ENCODE measurements at places on chromosomes 4 and X.
A peak's percentile ranks its signal among the peaks of the same experiment; 100 is the strongest.

DNA sequence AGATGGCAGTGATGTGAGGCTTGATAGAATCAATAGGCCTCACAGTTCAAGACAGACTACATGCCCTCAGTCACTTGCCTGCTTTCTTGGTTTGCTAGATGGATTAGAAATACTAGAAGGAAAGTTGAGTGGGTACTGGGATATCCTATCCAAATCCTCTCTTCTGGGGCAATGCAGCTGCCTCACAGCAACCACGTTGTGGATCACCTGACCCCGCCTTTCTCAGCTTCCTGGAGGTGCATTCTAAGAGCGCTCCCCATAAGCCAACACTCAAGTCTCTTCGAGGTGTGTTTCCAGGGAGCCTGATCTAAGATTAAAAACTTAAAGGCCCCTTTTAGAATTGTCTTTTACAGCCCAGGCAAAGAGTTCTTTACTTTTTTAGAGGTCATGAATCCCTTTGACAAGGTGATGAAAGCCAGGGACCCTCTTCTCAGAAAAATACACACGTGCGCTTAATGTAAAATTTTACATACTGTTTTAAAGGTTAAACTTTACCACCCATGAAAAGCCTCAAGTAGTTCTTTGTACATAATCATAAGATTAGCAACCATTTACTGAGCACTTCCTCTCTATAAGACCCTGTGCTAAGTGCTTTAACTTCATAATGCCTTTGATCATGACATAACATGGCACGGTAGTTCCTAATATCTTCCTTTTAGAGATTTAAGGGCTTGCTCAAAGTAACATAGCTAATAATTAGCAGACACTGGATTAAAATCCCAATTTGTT is 840 bp upstream of the RPL34 start:
- DNase-seq: peak; percentile 31

DNA sequence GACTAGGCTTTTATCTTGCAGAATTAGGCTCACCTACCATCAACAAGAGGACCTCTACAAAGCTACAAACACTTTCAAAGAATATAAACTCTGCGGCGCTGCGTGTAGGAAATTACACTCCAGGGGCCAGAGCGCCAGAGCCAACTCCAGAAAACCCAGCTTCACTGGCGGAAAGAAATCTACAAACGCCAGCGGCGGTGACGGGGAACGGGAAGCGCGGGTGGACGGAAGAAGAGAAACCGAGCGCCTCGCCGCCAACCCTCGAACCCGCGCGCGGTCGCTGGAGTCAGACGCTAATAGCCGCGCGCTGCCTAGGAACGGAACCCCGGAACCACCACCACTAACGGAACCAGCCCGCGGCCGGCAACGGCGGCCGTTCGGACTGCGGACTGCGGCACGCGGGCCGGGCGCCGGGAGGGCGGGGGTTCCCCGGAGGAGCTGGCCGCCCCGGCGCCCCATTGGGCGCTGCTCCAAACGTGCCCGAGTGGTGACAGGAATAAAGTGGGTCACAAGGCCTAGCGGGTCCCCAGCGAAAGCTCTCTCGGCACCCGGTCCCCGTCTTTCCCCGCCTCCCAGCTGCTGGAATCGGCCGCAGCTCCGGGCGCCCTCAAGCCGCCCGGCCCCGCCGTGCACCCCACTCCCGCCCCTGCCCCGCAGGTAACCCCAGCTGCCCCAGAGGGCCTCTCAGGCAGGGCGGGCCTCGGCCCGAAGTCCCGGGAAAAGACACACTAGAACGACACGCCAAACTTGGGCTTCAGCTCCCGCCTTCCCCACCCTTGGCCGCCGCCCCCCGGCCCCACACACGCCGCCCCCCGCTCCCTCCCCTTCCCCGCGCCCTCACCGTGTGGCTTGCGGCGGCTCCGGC is 836 bp downstream of the CLOCK start:
- peak; percentile 61 for DNase-seq

GRCh38 chr4:16731776-16732380 is 166.6 kb downstream of the LDB2 start:
- no peak for DNase-seq

DNA sequence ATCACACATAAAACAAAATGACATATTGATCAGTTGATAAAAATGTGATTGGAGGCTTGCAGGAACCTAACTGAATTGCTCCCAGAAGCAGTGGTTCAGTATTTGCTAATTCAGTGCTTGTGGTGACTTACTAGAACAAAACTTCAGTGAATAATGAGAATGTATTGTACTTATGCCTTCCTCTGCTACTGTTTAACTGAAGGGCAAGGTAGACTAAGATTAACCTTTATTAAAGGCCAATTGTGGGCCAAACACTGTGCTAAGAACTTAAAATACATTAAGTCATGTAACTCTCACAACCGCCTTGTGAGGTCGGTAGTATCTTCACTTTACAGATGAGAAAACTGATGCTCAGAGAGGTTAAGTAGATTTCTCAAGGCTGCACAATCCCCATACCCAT is 14.9 kb downstream of the IGFBP7 start:
- DNase-seq: no peak

DNA sequence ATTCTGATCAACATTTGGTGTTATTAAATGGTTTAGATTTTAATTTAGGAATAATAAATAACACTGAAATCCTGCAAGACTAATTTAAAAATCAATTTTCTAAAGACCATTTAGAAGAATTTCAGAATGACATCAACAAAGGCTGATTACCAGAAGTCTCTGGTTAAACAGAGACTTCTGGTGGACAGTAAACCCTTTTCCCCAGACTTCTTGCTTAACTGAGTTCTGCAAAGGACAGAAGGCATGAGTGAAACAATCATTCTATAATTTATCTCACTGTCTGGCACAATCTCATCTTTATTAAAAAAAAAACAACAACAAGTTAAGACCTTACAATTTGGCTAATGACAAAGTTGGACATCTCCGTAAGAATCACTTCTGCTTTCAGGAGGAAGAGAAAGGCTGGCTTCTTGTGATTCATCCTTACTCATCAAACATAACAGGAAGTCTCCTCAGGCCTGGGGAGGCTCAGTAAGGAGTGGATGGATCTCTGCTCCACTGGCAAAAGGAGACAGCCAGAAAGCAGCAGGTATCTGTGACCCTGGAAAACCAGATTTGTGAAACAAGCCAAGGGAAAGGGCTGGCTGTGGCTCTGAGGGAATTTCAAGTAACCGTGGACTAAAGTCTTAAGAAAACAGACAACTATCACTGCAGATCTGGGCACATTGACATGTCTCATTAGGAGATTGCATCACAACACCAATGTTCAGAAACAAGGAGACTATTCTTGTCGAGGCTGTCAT is 908 bp upstream of the TLR6 start:
- DNase-seq: no peak

DNA sequence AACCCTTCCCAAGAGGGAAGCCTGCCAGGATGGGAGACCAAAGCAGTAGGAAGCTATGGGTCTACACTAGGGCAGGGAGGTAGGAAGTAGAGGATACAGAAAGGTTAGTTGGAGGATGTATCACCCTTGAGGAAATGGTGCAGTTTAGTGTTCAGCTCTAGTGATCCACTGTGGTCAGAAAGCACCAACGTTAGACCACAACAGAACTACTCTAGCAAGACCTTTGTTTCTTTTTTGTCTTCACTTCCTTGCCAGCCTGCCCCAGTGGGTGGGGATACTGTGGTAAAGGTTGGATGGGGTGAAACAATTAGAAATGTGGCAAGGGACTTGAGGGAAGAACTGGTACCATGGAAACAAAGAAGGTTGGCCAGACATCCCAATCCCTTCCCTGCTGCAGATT is 83.3 kb downstream of the DDIT4L start:
- no peak for DNase-seq

DNA sequence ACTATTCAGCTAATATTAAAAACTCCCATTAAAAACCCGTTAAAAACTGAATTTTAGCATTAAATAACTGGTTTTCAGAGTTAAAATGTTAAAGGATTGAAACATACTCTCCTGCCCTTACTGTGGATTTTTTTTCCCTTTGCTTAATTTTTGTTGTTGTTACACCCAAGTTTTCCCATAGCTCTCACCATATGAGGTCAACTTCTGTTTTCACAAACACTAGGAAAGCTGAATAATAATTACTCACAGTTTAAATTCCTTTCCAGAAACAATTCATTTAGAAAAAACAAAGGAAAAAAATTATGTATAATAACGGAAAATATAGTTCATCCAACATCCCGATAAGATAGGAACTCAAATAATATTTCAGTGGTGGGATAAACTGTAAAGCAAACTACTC is 129.0 kb downstream of the PPP3CA start:
- no peak for DNase-seq

- DNase-seq: no peak
These were observed 106.4 kb downstream of the KDR start for GRCh38 chr4:55018978-55019377.

DNA sequence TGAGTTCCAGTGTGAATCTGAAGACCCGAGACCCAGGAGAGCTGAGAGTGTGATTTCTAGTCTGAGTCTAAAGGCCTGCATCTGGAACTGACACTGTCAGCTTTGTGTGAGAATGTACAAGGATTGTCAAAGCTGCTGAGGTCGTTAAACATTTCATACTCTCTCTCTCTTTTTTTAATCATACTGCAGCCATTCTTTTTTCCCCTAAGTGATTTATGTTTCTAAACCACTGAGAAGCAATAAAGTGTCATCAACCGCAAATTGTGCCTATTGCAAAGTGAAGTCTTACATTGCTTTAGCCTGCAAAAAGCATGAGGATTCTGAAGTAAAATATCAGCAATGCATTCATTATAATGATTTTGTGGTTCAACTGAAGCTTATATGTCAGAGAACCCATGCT is 106.0 kb downstream of the ASMT start:
- DNase-seq: no peak

DNA sequence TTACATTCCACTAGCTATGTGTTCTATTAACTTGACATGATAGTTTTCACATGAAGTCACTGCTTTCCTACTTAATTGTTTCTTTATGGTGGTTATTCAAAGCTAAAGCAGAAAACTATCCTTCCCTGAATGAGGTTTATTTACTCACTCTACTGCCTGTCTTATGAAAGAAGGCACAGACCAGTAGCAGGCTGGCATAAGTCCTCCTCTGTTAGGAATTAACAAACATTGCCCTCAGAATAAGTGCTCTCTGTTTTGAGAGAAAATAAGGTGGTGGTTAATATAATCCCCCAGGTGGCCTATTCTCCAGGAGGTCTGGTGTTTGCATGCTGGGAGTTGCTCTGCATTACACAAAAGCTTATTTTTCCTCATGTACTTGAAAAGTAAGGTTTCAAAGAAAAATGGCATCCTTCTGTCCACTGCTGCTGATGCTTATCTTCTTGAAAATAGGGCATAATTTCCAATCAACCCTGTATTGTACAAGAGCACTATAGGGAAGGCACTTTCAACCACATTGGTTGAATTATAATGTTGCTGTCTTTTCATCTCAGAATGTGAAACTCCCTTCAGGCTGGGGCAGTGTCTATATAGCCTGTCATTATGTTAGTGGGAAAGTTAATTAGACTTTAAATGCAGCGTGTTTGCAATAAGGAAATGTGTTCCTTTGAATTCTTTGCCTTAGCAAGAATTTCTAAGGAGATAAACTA is 119.7 kb upstream of the TBC1D9 start:
- no peak for DNase-seq

DNA sequence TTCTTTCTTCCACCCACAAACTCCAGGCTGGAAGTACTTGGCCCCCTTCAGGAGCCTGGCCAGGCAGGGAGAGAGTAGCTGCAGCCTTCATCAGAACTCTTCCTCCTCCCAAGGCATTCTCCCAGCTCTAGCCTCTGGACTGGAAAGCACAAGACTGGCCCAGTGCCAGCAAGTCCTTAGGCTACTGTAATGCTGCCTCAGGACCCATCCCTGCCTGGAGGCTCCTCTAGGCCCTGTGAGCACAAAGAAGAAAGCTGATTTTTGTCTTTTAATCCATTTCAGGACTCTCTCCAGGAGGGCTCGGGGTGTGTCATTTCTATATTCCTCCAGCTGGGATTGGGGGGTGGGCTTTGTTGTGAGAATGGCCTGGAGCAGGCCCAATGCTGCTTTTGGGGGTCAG is 10.8 kb downstream of the AWAT2 start:
- DNase-seq: no peak

- DNase-seq: no peak
These were observed 35.4 kb upstream of the PDLIM5 start for GRCh38 chr4:94416335-94416734.

DNA sequence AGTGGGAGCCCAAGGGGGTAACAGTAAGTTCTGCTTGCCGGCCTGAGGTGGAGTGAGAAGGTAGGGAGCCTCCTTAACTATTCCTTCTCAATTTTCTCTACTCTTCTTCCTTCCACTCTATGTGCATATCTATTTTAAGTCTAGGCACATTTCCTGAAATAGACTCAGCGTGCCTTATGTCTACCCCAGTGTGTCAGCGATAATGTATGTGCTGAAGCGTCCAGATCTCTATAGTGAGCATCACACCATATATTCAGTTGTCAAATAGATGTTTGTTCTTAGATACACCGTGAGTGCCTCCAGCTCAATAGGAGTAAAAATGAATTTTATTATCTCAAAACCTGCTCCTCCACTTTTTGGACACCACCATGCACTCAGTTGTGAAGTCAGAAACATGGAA is 51.5 kb upstream of the RAB33B start:
- no peak for DNase-seq

GRCh38 chr4:131251321-131251720 is 1897.8 kb upstream of the PCDH10 start:
- no peak for DNase-seq

DNA sequence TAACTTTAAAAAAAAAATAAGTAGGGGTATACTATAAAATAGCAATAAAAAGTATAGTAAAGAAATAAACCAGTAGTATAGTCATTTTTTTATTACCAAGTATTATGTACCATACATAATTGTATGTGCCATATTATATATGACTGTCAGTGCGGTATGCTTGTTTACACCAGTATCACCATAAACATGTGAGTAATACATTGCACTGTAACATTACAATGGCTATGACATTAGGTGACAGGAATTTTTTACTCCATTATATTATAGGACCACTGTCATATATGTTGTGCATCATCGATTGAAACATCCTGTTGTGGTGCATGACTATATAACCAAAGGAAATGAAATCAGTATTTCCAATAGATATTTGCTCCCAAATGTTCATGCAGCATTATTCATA is 176.9 kb upstream of the ARHGAP24 start:
- DNase-seq: no peak

GRCh38 chr4:13988353-13989305 is 361.1 kb upstream of the BOD1L1 start:
- no peak for DNase-seq

DNA sequence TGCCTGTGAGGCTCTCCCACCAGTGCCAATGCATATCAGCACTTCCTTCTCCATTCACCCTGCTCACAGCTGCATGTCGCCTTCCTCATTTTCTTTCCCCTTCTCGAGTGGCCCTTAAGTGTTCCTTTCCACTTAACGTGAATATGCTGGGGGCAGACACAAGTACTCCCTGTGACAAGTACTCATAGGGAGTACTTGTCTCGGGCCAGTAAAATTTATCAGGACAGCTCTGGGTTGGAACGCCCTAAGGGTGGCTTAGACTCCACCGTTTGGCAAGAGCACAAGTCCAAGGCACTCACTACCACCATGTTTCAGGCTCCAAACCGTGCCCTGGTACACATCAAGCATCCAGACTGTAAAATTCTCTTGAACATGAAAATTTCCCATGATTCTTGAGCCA is 3.9 kb upstream of the LDOC1 start:
- DNase-seq: no peak

- no peak for DNase-seq
These were observed 83.9 kb upstream of the CPEB2 start for GRCh38 chr4:14918336-14918735.

Measured in activated CD8-positive, alpha-beta memory T cell treated with anti-CD3 and anti-CD28 coated beads, Interleukin-2, amount 50 U/mL, for 4 hours (primary cell).